ENCODE measurements at places on chromosomes 12 and 14.

DNA sequence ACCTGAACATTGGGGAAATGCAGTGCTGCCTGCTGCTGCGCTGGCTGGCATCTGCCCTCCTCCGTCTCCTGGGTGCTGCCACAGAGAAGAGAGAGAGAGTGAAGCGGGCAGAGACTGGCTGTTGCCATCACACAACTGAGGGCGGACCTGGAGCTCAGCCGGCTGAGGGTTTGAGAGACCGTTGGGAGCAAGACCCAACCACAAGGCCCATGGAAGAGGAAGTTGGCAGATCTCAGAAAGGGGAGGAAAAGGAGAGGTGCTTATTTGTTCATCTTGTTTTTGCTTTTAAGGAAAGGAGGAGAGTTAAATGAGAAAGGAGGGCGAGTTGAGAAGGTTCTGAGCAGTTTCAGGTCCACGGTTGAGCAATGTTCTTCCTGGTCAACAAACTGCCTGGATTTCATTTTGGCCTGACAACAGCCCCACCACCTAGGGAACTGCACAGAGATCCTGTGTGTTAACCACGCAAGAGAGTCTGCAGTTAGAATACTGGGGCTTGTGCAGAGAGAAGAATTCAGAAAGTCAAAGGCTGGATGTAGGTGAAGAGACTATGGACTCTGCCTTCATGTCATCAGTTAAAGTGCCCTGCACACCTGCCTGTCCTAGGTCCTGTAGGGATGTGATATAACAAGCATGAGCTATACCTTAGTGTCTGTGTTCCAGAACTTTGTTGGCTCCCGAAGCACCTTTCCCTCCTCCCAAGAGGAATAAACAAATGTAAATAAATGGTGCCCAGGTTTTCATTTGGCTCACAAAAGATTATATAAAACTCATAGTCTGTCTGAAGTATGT is 124.6 kb downstream of the ETV6 start:
- DNase-seq = no peak

- DNase-seq = no peak
Observed at GRCh38 chr14:61615743-61616523, 79.4 kb upstream of the HIF1A start.

- no peak for DNase-seq
Observed at GRCh38 chr12:32124637-32125036, 18.0 kb downstream of the BICD1 start.

DNA sequence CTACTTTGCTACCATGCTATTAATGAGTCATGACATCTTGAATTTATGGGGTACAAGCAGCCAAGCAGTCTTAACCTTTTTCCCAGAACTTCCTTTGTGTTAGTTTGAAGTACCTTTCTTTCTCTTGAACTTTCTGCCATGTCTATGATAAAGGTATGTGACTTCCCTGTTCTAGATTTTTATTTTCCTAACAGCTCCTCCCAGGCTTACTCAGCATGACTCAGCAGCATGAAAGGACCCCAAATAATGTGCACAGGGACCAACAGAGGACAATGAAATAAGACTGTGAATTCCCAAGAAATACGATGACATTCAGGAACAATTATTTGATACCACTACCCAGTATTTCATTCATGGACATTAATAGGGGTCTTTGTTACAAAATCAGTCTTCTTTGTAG is 60.0 kb downstream of the TTC6 start:
- no peak for DNase-seq

DNA sequence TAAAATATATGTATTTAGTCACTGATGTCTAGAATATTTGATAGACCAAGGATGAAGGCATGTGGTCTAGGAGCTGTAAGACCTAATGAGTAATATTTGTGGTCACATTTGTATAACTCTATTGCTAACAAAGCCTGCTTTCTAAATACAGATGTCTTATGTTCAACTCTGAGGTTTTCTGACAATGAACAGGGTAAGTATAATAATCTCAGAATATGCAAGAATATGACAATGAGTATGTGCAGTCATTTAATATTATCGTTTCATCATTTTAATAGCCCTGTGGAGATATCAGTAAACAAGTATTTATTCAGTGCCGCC is 389.6 kb downstream of the LRIG3 start:
- no peak for DNase-seq

GRCh38 chr12:27818401-27818918 is 38.4 kb upstream of the MANSC4 start:
- no peak for DNase-seq

GRCh38 chr14:57244106-57244505 is 24.6 kb downstream of the EXOC5 start:
- no peak for DNase-seq

GRCh38 chr14:92557544-92557912 is 43.9 kb downstream of the RIN3 start:
- DNase-seq = no peak

DNA sequence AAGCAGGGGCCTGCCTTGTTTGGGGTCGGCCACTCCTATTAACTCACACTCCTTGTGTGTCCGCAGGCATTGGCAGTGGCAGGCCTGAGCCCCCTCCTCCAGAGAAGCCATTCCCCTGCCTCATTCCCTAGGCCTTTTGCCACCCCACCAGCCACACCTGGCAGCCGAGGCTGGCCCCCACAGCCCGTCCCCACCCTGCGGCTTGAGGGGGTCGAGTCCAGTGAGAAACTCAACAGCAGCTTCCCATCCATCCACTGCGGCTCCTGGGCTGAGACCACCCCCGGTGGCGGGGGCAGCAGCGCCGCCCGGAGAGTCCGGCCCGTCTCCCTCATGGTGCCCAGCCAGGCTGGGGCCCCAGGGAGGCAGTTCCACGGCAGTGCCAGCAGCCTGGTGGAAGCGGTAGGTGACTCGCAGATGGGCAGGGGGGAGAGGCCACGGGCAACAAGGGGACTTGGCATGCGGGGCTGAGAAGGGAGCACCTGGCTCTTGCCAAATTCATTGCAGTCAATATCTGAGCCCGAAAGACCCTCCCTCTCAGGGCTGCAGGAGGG is 106.3 kb upstream of the FKBP4 start:
- no peak for DNase-seq

- DNase-seq = no peak
Observed at GRCh38 chr14:20808162-20808483, 5.5 kb upstream of the RNASE1 start.

DNA sequence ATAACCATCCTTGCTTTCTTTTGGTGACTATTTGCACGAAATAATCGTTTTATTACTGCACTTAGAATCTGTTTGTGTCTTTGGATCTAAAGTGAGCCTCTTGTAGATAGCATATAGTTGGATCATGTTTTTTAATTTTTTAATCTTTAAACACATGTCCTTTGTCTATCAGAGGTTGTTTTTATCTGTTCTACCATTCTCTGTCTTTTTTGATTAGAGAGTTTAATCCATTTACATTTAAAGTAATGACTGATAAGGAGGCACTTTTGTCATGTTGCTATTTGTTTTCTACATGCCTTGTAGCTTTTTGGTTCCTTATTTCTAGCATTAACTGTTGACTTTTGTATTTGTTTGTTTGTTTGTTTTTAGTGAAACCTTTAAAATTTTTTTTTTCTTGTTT is 506.2 kb upstream of the RGS6 start:
- no peak for DNase-seq

GRCh38 chr14:39491134-39491571 is 58.9 kb upstream of the FBXO33 start:
- peak; percentile 50 for DNase-seq

DNA sequence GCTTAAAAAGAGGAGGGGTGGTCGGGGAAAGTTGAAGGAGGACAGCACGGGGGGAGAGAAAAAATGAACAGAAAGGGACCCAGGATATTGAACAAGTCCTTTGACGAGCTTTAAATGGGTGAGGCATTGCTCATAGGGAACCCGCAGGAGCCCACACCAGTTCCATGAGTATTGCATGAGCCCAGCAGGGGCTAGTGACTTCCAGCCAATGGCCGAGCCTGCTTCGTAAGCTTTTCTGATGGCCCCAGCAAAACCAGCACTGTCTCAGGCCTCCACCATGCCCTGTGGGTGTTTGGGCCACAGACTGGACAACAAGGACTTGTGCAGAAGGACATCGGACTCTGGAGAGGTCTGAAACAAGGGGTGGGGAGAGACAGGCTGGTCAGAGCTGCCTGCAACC is 109.5 kb downstream of the ZFP36L1 start:
- DNase-seq = no peak

GRCh38 chr12:71029302-71029701 is 108.8 kb upstream of the PTPRR start:
- DNase-seq = no peak

- no peak for DNase-seq
Observed at GRCh38 chr12:16002880-16003279, 91.7 kb downstream of the DERA start.

DNA sequence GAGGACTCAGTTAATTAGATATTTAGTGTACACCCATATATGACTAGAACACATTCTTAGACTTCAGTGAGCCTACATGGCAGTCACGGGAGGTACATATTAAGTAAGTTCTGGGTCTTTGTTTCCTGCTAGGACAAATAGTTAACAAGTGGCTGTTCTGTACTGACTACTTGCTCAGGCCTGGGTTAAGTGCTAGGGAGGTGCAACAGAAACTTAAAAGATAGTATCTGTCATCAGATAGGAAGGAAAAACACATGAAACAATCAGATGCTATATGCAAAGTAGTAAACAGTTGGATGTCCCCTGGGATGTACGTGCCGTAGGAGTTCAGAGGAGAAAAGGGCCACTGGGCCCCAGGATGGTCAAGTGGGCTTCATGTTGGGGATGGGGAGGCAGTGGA is 59.5 kb downstream of the SLC4A8 start:
- DNase-seq = no peak

GRCh38 chr14:99541677-99542470 is 60.7 kb downstream of the CCNK start:
- no peak for DNase-seq

DNA sequence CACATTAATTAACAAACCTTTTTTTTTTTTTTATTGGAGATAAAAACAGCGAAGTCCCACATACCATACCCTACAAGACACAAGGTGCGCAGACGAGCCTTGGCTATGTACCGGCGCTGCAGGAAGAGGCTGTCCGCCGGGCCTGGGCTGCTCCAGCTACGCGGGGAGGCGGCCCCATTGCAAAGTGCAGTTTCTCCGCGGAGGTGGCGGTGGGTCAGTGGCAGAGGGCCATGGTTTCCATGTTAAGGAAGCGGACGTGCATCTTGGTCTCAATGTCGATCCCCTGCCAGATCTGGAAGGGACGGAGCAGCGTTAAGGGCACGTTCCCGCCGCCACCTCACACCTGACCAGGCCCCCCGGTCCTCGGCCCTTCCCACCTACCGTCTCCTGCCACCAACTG is 60.3 kb downstream of the TESC start:
- DNase-seq = no peak

Data from NCI-H345 (cell line).